ENCODE measurements at places on chromosomes 5 and 9.

GRCh38 chr5:88842784-88843183 lies 40.2 kb downstream of the MEF2C start:
- DNase-seq = no peak

- no peak for DNase-seq
Measured at GRCh38 chr5:110045158-110045557, 355.4 kb downstream of the MAN2A1 start.

DNA sequence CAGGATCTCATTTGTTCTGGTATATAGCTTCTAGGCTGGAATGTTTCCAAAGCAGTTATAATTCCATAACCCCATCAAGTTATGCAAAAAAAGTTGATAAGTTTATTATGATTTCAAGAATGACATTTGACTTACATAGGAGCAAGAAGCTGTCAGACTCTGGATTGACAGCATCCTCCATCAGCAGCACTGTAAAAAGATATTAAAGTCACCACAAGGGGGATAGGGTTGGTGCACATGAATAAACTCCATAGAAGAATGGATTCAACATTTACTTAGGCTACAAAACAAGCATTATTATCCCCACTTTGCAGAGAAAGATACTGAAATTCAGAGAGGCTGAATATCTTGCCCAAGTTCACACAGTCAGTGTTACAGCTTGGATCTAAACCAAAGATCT lies 208.9 kb upstream of the SLC30A5 start:
- DNase-seq = no peak

DNA sequence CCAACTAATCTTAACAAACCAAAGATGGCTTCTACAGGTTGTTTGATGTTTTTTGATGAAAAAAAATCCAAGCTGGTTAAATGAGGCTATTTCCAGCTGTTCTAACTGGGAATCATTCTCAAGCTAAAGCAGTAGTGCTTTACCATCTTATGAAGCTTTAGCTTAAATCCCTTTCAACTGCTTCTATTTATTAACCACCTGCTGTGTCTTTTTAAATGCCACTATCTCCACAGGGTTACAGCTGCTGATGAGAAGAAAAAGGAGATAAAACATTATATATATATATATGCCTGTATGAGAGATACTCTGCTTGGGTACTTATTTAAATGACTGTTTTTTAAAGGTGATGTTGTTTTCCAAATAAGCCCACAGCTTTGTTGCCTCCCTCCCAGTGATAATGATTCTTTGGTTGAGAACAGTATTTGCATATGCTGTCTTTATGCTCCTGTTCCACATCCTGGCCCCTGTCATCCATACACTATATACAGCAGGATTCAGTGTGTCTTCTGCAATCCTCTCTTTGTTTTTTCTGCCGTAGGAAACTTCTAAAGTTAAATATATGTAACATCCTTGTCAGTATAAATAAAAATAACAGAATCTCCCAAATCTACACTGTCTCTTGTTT lies 164.0 kb downstream of the PAM start:
- DNase-seq = no peak

DNA sequence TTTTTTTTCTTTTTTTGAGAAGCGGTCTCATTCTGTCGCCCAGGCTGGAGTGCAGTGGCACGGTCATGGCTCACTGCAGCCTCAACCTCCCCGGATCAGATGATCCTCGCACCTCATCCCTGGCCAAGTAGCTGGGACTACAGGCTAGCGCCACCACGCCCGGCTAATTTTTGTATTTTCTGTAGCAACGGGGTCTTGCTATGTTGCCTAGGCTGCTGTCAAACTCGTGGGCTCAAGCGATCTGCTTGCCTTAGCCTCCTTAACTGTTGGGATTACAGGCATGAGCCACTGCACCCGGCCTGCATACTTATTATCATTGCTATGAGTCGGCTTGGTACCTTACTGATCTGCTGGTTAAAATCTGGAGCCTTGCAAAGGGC lies 790 bp upstream of the IARS1 start:
- DNase-seq = peak; percentile 5

DNA sequence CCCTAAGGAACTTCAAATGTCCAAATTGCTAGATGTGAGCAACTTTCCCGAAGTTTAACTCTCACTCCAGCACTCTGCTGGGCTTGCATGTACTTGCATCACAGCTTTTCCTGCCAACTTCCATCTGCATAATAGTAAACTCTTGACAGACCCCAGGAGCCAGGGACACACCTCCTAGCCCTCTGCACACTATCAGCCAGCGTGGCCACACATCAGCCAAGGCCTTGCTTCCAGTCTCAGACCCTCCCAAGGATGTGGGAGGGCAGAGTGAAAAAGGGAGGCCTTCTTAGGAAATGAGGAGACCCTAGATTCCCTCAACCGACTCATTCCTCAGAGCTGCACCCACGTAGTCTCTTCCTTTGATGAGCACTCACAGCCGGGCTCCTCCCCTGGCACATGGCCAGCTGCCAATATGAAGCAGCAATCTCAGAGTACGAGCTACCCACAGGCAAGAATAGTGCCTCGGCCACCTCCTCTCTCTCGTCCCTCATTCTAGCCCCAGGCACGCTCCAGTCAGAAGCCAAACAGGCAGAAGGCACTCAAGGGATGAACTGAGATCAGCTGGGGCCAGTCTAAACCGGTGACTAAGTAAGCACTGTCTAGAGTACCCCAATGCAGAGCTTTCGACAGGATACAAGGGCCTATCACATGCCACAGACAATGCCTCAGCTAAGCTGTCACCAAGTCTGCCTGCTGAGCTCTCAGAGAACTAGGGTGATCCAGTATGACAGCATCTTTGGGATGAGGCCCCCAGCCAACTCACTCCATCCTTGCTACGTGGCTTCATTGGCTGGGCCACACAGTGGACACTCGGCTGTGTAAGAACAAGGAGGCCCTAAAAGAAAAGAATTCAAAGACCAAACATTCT lies 2.3 kb downstream of the P4HA2 start:
- DNase-seq = no peak

DNA sequence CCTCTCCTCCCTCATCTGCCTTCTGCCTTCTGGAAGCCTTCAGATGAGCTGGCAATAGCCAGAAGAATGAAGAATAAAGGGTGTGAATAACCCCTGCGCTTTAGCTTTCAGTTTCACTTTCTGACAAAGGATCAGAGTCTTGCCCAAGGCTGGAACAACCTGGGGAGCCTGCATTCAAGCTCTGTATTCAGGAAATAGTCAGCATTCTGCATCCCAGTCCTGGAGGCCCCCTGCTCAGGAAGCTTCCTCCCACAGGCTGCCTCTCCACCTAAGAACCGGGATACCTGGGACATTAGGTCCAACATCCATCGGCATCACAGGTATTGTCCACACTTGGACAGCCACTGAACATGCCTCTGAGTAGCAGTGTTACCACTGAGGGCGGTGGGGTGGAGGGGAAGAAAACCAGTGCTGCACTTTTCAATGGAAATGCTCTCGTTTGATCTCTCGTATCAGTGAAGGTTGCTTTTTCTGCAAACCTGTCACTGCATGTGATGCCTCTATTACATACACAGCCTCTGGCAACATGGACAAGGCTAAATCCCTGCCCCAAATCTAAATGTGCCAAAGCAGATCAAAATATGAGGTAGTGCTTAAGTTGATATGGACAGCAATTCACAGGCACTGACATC lies 39.8 kb upstream of the ACO1 start:
- no peak for DNase-seq

DNA sequence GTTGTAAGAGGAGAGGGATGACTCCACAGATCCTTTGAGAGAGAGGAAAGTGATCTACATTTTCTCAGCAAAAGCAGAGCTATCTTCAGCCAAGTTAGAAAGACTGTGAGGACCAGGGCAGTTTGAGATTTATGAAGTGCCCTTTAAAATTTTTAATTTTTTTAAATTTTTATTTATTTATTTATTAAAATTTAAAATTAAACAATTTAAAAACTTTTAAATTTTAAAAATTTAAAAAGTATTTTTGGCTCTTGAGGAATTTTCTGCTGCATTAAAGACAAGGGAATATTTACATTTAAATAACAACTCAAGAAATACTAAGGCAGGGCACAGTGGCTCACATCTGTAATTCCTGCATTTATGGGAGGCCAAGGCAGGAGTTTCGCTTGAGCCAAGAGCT lies 30.4 kb upstream of the OCLN start:
- DNase-seq = no peak

DNA sequence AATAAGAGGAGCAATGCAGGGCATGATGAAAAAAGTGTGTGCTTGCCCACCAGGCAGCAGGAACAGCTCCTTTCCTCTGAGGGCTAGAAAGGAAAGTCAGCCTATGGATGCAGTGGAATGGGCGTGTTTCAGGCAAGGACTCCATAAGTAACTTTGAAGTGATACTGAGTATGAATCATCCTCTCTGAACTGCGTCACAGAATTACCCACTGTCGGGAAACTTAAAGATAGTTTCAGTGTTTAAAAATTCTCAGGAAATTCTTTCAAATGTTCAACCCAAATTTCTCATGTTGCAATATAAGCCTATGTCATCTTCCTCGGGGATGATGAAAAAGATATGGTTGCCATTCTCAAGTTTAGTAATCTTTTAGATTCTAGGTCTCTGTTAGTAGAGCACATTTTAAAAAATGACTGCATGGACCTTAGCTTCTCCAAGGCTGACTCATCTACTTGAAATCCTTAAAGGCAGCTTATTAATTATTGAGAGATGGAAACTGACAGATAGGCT lies 27.7 kb downstream of the PTCD2 start:
- DNase-seq = no peak

DNA sequence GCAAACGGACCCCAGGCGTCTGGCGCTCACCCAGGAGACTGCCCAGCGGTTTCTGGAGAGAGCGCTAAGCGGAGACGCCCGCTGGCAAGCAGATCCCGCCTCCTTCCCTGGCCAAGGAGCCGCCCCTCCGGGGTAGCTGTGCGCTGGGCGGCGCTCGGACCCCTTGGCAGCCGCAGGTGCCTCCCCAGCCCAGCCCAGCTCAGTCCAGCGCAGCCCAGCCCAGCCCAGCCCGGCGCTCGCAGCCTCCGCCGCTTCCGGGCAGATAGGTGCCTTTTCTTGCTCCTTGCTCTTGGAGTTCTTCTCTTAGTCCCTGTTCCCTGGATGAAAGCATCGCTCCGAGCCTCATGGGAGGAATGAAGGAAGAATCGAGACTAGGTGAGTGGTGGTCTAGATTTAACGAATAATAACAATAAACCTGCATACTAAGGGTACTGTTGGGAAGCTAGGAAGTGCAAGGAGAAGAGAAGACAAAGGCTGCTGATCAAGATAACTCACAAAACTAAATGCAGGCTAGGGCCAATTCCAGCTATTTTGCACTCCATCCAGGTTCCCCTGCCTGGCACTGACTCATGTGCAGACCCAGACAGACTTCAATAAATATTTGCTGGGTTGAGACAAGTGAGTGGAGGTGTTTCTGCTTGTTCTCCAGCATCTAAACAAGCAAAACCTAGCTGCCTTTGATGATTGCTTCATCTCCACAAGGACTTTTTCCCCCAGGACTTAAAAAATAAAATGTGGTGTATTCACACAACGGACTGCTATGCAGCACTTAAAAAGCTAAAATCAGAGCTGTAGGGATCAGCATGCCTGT lies at the start of gene STK32A:
Gene STK32A, plus strand, starts transcription at position 202 of the 811 bp plus-strand sequence. CDS start 4,609 bp downstream, outside the sequence.
- no peak for DNase-seq

GRCh38 chr9:118674942-118675341 lies 694.3 kb downstream of the BRINP1 start:
- DNase-seq = no peak

DNA sequence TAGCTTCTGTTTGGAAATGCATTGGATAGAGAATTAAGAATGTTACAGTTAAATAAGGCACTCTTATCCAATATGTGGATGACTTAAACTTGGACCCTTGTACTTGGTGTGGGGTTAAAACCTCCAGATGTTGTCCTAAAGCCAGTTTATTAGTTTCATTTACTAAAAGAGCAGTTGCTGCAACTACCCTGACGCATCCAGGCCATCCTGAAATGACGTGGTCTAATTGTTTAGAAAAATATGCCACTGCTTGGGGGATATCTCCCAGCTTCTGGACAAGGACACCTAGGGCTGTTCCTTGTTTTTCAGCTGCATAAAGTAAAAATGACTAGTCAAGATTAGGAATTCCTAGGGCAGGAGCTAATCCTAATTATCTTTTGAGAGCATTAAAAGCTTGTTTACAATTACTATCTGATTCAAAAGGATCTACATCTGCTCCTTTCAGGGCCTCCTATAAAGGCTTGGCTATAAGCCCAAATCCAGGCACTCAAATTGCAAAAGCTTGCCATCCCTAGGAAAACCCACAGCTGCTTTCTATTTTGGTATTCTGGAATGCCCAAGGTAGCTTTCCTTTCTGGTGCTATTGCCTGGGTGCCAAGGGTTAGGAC lies 45.7 kb upstream of the SLCO4C1 start:
- no peak for DNase-seq
